ENCODE measurements at places on chromosomes 3 and 15. TPM values are rescaled to one million over a fixed set of nuclear protein-coding genes. Genes with fewer than 3 reads are reported as not detected.
A peak's percentile ranks its signal among the peaks of the same experiment; 100 is the strongest.

CDCP1 gene
- 3.9 TPM for polyA plus RNA-seq

CFAP20DC gene
- polyA plus RNA-seq = 2.2 TPM

HRG gene
- polyA plus RNA-seq = not detected

- DNase-seq = peak; percentile 86
Observed at GRCh38 chr3:177810162-177810623, 612.9 kb upstream of the TBL1XR1 start.

HYAL1 gene
- polyA plus RNA-seq = 0.62 TPM

DNA sequence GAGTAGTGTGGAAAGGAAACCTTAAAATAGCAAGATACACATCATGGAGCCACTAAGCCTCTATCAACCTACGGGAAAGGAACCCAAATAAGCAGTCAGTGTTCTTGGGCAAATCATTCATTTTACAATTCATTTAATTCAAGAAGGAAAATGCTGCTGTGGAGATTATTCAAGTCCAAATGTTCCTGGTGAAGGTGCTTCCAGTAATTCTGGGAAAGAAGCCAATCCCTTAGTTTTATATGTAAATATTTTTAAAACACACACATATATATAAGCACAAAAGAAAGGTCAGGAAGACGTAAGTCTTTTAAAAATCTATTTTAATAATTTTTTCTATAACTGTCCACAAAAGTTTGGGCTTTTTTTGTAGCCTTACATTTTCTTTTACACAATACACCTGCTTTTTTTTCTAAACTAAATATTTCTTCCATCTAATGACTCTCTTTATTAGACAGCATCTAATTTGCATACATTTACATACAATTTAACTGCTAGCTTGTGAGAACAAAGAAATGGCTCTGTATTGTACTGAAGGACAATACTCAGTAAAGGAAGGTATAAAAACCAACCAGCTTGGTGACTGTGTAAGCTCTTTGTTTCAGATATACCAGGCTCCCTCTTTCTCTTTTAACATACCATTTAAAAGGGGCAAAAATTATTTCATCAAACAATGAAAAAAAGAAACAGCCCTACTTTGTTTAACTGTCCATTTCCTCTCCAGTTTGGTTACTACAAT, 269.5 kb downstream of the ZBTB20 start:
- no peak for DNase-seq

EFCC1 gene
- polyA plus RNA-seq = not detected

DNA sequence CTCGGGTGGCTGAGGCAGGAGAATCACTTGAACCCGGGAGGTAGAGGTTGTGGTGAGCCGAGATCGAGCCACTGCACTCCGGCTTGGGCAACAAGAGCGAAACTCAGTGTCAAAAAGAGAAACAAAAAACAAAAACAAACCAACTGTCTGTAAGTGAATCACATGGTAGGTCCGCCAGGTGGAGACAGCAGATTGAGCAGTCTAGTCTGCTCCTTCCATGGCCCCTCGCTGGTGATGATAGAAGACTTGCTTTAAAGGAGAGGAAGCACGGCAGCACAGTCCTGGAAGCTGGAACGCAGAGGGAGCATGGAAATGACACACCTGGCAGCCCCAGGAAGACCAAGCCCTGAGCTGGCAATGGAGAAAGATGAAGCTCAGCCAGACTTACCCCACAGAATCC, 31.4 kb upstream of the MGLL start:
- DNase-seq = no peak

DNA sequence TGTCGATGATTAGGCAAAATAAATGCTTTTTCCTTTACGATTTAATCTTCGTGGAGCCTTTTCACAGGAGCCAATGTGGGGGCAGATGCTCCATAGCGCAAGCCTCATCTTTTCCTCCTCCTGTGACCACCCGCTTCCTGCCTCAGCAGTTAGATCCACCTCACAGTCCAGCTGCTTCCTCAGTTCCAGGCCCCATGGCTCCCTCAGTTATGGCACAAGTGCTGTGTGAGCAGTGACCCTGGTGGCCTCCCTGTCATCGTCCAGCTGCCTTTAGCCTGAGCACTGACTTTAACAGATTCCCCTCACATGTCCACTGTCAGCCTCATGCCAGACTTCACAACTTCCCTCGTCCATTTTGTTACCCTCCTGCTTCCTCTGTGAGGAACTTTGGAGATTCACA, 424.6 kb upstream of the GBE1 start:
- no peak for DNase-seq

DNA sequence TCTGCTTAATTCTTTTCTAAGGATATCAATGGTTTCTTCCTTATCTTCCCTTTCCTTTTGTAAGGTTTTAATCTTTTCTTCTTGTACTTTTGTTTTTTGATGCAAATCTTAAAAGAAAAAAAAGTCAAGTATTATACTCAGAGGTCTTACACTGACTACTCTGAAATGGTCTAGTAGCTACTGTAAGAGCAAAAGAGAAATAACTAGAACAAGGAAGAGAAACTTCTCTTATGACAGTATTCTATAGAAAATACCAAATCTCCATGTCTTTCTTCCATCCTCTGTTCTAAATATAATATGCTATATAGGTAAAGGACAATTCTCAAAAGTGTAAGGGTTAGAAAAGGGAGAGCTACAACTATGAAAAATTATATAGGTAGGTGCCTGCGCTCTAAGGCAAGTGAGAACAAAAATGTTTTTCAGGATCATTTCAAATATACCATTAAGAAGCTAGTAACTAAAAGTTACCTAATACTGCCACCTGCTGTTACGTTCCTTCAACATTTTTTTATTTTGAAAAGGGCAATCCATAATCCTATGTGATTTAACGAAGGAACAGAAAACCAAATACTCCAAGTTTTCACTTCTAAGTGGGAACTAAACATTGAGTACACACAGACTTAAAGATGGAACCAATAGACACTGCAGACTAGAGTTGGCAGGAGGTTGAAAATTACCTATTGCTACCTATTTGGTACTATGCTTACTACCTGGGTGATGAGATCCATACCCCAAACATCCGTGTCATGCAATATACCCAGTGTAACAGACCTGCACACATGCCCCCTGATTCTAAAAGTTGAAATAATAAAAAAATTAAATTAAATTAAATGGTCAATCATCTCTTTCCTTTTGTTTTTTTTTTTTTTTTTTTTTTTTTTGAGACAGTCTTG, 36.7 kb downstream of the CIP2A start:
- peak; percentile 9 for DNase-seq

DNA sequence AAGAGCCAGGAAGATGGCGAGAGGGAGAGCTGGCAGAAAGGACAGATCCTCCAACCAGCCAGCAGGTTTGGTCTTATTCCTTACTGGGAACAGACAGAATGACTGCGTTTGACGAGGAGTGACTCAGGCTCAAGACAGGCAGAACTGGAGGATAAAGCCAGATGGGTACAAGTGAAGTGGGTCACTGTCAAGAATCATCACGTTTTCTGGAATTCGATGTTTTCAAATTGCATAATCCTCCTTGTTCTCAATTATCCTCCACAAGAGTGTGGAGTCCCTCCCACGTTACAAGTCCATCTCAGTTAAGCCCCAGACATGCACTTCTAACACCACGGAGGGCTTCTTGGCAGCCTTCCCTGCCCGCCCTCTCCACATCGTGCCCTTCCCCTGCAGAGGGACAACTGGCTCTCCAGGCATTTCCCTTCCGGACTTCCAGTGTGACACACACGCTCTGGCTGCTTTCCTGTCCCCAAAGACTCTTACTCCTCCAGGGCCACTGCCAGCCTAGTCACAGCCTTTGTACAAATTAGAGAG, 183.1 kb downstream of the CHST2 start:
- DNase-seq = peak; percentile 4

DNA sequence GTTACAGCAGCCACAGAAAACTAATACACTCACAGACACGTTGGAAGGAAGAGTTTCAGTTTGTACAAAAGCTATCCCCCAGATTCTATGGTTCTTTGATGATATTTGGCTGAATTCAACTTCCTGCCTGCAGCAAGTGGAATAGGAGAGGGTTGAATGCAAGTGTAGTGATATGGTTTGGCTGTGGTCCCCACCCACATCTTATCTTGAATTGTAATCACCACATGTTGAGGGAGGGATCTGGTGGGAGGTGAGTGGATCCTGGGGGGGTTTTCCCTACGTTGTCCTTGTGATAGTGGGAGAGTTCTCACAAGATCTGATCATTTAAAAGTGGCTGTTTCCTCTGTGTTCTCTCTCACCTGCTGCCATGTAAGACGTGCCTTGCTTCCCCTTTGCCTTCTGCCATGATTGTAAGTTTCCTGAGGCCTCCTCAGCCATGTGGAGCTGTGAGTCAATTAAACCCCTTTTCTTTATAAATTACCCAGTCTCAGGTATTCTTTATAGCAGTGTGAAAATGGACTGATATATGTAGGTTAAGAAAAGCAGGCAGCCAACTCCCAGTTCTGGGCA, 29.8 kb downstream of the NMNAT3 start:
- no peak for DNase-seq

- DNase-seq = no peak
Observed at GRCh38 chr3:116199063-116199462, 246.2 kb downstream of the LSAMP start.

- DNase-seq = no peak
Observed at GRCh38 chr3:23256741-23257435, 53.8 kb downstream of the UBE2E2 start.

DNA sequence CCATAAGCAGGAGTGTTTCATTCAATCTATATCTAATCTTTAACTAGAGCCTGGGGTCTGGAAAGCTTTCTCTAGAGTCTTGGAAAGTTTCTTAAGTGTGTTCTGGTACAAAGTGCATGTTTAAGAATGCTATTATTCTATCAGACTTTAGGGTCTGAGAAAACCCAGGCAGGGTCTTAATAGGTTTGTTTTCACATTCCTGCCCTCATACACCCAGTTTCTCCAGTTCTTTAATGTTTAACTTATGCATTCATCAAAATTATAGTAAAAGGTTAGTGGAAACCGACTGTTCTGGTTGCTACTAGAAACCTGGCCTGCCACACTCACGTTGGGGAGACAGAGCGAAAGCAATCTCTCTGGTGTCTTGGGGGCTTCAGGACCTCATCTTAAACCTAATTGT, 102.9 kb upstream of the WDR72 start:
- no peak for DNase-seq

DNA sequence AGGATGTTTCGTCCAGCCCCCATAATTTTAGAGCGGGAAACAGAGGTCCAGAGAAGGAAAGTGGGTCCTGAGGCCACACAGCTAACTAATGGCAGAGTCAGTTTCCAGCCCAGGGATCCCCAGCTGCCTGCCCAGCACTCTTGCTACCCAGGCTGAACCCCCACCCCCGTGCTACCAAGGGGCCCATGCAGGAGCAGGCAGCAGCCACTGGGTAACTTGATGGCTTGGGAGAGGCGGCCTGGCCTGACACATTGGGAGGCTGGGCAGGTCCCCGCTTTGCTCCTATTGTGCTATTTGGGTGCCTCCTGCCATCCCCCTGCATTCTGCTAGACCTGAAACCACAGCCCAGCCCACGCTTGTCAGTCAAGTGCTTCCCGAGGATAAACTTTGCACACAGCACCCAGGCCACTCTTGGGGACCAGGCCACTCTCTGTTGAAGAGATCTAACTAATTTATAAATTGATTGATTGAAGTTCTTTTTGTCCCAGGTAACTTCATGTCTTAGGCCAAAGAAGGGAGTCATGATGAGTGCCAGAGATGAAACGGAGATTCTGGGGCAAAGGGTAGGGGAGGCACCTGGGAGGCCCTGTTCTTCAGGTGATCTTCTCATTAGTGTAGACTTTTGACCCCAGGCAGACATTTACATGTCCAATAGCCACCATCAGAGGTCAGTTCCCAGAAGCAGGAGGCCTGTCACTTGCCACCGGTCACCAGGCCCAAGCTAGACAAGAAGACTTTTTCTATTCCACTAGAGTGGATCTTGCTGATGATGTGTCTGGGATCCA, 7.0 kb downstream of the PAK6 start:
- DNase-seq = no peak

AMIGO3 gene
- 0.13 TPM for polyA plus RNA-seq

LCTL gene
- polyA plus RNA-seq = not detected

ZNF501 gene
- polyA plus RNA-seq = 0.03 TPM

GRCh38 chr3:8286086-8286485, 215.5 kb upstream of the LMCD1 start:
- DNase-seq = no peak

DNA sequence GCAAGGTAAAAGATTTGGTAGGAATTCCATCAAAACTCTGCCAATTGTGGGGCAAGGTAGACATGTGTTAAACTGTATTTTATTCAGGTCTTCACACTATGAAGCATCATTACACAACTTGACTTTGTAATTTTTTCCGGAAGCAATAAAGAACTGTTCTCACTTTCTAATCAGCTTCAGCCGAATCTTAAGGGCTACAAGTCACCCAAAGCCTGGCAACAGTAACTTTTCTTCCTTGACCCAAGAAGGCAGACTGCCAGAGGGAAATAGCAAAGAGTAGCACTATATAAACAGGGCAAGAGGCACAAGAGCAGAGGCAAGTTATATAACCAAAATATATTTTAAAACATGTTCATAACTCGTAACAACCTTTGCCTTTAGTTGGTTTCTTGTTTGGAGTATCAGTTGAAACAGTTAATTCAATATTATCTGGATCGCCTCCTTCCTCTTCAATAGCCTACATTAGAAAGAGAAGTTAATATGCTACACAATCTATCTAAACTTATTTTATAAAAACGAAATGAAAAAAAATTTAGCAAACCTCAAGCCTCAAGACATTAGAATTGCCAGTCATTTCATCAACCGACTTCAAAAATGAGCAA, 1.4 kb downstream of the SLTM start:
- DNase-seq = peak; percentile 22

GRCh38 chr15:74540161-74540760, 759 bp upstream of the ARID3B start:
- no peak for DNase-seq

CCR9 gene
- not detected for polyA plus RNA-seq

BSN gene
- polyA plus RNA-seq = 0.08 TPM

ANKUB1 gene
- polyA plus RNA-seq = not detected

DNA sequence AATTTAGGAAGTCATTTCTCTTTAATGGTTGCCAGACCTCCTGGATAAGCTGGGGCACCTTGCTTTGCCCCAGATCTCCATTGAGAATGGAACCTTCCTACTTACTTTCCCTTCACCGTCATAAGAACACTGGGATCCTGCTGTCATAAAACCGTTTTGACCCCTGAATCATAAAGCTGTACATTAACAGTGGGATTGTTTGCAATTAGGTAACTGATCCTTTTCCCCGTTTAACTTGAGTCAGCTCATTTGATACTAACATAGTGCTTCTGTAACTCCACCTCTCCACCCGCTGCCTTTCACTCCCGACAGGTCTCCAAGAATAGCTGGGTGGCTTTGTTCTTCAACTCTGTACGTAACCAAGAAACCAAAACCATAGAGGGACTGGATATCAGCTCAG, 308.2 kb upstream of the WNT5A start:
- no peak for DNase-seq
